Fibroblast of lung (primary cell): ENCODE measurements at places on chromosomes 5 and 9.

GRCh38 chr9:87213948-87214347 lies 266.6 kb upstream of the GAS1 start:
- DNase-seq: peak; percentile 53

DNA sequence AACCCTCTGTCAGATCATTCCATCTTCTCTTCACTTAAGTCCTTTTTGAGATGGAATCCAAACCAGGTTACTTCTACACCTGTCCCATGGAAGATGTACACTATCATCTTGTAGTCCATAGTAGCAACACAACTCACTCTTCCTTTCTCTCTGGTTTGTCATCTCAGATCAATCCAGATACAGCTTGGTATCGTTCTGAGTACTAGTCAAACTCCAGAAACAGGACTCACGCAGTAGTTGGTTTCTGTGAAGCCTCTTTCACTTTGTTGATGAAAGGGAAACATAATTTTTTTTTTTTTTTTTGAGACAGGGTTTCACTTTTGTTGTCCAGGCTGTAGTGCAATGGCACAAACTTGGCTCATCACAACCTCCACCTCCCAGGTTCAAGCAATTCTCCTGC lies 484.0 kb downstream of the PRDM9 start:
- DNase-seq: no peak

DNA sequence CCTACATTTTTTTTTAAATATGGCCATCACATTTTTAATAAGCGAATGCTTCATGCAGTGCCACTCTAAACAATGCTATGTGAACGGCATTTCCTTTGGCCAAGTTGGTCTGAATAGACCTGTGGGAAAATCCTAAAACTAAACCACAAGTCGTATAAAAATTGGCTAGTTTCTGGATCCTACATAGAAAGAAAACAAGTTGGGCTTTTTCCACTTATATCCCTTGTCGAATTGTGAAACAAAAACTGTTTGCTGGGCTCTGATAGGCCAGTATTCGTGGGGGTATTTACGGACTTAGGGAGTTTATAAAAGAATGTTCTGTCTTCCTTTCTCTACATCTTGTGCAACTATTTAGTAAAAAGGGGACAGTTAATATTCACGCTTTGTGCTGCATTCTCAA lies 153.1 kb upstream of the KLF9 start:
- DNase-seq: no peak

GRCh38 chr5:3680821-3681220 lies 85.2 kb downstream of the IRX1 start:
- DNase-seq: no peak

DNA sequence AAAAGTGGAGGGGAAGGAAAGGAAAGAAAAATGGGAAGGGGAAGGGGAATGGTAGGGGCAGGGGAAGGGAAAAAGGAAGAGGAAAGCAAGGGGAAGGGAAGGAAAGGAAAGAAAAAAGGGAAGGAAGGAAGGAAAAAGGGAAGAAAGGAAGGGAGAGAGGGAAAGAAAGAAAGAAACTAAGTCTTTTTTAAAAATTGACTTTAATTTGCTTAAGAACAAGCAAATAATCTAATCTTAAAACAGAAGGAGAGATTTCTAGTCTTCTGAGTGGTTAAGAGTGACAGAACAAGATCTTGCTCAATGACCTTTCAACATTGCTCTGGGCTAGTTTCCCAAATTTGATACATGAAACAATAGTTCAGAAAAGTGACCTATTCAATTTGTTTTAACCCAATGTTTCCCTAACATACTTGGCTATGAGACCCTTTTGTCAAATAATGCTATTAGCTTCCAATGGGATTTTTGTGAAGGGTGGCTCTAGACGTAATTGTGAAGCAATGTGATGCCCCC lies 33.4 kb upstream of the GLIS3 start:
- DNase-seq: peak; percentile 40

DNA sequence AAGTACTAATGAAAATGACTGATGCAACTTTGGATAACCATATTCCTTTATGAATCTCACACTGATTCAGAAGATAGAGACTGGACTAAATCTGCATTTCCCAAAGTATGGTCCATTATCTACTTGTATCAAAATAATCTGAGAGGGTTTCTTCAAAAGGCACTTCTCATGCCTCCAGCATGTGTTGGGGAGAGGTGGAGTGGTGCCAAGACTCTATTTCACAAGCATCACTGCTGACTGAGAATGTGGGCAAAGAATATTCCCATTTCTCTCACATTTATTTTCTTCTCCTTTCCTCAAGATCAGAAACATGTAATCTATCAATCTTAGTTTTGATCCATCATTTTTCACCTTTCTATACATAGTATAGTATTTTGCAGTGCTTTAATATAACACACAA lies 135.4 kb downstream of the GABRB2 start:
- no peak for DNase-seq

DNA sequence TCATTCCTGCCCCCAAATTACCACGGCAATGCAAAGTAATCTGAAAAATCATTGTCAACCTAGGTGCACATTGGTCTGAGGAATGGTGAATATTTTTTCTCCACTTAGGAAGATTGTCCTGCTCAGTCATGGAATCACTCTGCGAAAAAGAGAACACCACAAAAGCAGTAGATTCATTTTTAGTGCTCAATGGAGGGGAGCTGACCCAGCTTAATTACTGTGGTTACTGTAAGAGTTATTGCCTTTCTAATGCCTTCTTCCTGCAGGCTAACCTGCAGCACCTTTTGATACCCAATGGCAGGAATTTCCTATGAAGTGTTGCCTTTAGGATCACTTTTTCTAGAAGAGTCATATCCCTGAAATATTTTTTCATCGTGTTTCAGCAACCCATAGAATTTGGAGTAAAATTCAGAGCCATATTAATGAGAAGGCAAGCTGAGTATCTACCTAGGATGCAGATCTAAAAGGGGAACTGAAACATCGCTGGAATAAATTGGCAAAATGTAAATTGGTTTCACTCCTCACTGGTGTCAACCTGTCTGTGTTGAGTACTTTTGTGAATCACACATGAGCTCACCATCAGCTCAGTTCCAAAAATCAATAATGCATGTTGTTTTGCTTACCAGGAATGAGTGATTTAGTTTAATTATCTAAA lies 464.5 kb downstream of the CSNK1G3 start:
- no peak for DNase-seq

DNA sequence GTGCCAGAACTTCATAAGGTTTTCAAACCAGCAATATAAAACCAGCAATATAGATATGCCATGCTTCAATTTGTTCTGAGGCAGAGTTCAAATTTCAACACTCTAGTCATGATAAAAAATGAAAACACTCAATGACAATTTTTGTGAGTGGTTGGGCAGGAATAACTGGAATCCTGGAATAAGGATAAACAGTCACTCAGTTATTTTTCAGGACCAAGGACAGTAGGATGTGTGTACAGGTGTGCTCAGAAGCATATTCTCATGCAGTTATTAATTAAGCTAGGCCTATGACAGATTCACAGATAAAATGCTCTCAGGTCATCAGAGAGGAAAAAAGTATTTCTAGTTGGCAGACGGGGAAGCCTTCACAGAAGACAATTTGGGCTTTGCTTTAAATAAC lies 117.3 kb upstream of the PPP2R2B start:
- DNase-seq: no peak

GRCh38 chr5:68657055-68657961 lies 436.5 kb upstream of the SLC30A5 start:
- peak; percentile 17 for DNase-seq

DNA sequence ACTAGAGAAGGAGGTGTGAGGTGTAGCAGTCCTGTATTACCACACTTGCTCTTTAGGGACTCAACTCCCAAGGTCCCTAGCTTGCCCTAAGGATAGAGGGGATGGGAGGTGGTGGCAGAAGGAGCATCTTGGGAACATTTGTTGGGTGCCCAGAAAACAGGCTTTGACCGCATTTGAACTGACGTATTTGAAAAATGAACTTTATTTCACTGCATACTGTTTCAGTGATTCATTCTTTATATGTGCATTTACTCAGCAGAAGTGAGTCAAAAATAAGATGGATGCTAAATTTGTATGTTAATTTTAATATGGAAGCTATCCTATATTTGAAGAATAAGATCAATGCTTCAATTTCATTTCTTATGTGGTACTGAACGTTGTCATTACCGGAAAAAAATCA lies 18.7 kb downstream of the DMRT3 start:
- DNase-seq: peak; percentile 11

- peak; percentile 63 for DNase-seq
These were observed 167.7 kb downstream of the CDH6 start for GRCh38 chr5:31361234-31361633.

GRCh38 chr5:34526682-34527305 lies 129.3 kb upstream of the RAI14 start:
- DNase-seq: peak; percentile 36

DNA sequence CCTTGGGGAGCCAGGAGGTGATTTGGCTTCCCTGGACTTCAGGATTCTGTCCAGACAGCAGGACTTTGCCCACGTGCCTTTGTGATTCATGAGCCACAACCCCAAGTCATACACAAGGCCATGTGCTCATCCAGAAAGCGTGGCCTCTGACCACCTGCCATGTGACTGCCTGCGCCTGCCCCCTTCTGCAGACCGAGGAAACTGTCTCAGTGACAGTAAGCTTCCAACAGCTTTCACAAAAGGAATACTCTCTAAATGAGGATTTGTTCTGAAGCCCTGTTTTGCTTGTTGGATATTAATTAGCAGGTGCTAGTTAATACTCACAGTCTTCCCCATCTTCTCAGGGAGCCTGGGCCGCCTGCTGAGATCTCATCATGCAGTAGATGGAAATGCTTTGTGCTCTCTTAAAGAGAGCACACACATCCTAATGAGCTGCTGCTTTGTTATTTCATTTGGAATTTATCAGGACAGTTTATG lies 36.9 kb upstream of the ANGPTL2 start:
- peak; percentile 87 for DNase-seq

GRCh38 chr5:68725905-68726683 lies 367.7 kb upstream of the SLC30A5 start:
- no peak for DNase-seq

DNA sequence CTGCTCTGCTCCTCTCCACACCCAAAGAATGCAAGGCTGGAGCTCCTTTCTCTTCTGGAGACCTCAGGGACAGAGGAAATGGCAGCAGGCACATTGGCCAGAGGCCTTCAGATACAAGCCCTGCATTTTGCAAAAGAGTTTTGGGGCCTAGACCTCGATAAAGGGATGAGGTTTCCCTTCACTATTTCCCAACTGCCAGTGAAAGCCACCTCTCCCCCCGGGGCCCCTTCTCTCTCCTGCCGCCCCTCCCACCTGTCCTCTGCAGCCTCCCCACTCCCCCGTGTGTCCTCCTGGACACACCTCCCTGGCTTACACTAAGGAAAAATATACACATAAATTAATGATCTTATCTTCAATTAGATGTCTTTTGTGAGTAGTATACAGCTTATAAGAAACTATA lies 21.3 kb upstream of the LMNB1 start:
- DNase-seq: no peak

- DNase-seq: peak; percentile 49
These were observed 289.7 kb downstream of the FBXL7 start for GRCh38 chr5:15789642-15790041.

DNA sequence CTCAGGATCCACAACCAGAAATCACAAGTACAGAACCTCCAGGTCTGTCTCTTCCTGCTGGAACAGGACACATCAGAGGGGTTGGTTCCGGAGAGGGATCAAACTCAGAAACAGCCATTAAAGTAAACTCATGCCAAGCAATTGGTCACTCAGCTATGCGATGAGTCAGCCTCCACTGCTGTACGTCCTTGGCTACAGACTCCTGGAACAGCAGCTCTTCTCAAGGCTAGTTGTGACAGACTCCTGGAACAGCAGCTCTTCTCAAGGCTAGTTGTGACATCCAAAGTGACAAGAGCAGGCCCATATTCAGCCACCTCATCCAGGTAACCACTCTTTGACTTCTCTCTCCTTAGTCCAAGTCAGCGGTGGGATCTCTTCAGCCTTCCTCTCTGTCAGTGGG lies at the start of gene SPINK13:
Gene SPINK13 (plus strand): TSS at position 229 of the 400 bp plus-strand sequence. CDS start 1,279 bp downstream, outside the sequence.
- DNase-seq: peak; percentile 78

- no peak for DNase-seq
These were observed 20.8 kb downstream of the CLTA start for GRCh38 chr9:36211510-36211909.

GRCh38 chr5:171667341-171668096 lies 118.1 kb upstream of the SMIM23 start:
- peak; percentile 94 for DNase-seq

DNA sequence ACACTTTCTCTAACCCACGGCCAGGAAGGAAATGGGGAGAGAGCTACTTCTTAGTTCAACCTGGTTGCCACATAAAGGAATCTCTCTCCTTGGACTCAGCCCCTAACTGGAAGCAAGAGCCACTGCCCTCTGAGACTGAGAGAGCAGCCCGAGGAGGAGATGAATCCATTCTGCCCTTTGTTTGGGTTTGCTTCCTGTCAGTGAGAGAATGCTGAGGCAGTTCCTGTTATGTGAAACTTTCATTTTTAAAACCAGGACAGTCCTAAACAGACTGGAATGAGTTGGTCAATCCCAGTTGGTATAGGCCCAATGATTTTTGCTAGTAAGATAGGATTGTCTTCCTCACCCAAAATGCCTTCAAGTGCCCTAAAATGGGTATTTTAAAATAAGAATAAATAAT lies 205.1 kb downstream of the NTRK2 start:
- peak; percentile 6 for DNase-seq

- peak; percentile 51 for DNase-seq
These were observed 55.8 kb upstream of the SHC3 start for GRCh38 chr9:89234205-89235067.

GRCh38 chr9:20732118-20732517 lies 48.1 kb downstream of the FOCAD start:
- peak; percentile 87 for DNase-seq

DNA sequence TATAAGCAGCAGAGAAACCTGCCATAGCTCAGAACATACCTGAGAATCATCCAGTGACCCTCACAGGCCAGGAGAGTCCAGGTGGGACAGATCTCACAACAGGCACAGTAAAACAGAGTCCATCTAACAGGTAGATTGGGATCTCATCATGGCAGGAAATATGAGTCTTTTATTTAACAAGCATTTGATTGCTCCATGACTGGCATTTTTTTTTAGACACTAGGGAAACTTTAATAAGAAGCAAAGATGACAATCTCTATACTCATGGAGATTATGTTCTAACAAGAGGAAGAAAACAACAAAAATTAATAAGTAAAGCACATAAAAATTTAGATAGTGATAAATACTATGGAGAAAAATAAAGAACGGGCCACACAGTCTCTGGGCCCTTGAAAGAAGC lies 12.5 kb upstream of the PUM3 start:
- no peak for DNase-seq

DNA sequence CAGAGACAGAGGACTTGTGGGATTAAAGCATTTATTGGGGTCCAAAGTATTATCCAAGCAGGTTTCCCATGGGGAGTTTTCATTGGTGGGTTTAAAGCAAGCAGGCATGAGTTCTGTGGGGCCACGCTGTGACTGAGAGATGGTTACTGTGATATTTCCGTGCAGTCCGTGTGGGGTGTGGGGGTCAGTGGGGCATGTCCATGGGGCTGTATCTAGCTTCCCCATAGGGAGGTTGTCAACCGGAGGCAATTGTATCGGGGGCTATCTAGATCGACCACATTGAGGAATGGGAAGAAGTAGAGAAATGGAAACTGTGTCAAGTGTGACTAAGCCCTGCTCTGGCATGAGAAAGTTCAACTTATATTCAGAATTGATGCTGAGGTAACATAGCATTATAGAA lies 7.1 kb upstream of the RPS23 start:
- no peak for DNase-seq
